Fibroblast of skin of scalp (primary cell): ENCODE measurements at places on chromosomes 12 and 14.
A peak's percentile ranks its signal among the peaks of the same experiment; 100 is the strongest.

DNA sequence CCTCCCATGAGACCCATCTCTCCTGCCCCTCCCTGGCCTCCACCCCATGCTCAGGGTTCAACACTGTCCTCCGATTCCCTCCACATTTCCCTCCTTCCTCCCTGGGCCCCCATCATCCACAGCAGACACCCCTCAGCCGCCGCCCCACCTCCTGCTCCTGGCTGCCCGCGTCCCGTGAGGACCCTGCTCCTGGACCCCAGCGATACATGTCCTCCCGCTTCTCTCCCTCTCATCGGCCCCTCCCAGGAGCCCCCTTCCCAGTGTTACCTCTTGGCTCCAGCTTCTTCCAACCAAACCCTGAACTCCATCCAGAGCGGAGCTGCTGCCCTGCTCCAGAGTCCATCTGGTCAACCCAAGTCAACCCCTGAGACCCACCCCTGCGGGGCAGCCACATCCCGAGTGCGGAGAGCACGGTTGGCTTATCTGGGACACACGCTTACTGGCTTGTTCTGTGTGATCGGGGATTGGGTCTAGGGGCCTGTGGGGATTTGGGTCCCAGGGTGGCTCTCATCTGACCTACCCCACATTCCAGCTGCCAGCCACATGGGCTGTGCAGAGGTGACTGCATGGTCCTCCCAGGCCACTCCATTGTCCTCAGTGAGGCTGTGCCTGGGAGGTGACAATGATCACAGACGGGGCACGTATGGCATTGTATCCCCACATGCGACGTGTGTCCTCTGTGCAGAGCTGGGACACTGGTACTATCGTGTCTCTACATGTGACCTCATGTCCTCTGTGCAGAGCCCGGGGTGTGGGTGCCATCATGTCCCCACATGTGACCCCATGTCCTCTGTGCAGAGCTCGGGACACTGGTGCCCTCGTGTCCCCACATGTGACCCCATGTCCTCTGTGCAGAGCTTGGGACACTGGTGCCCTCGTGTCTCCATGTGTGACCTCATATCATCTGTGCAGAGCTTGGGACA lies 333.6 kb downstream of the ADGRD1 start:
- DNase-seq, result no peak

DNA sequence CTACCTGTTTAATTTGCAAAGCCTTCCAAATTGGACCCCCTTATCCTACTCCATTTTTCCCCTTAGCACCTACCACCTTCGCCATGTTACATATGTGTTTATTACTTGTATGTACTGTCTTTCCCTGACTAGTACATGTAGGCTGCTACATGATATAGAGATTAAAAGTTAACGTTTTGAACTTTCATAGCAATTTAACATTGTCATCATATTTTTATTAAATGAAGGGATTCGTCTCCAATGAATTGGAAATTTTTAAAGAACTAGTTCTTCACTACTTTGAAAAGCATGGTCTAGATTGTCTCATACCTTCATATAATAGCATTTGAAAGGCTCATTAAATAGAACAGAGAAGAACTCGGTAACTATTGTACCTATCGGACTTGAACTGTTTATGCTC lies 64.9 kb upstream of the REP15 start:
- no peak for DNase-seq

GRCh38 chr14:100025111-100025510 lies 40.1 kb upstream of the EVL start:
- DNase-seq, result peak; percentile 19

GRCh38 chr12:15988983-15989755 lies 78.0 kb downstream of the DERA start:
- no peak for DNase-seq

DNA sequence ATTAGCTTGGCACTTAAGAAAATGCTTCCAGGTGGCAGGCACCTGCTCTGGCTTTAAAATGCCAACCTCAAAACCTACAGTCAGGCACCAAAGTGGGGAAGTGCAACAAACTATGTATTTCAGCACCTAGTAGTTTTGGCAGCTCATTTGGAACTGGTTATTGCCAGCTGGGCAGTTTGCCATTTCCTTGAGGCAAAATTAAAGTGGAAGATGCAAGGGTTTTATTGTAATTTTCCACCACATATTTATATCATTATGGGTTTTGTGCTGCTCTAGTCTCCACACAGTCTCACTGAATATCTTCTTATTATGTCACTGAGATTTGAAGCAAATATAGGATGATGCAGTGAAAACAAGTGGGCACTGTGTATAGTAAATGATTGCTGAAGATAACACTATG lies 117.0 kb downstream of the PRKD1 start:
- peak; percentile 9 for DNase-seq

- no peak for DNase-seq
Measured at GRCh38 chr14:45905672-45906071, 652.7 kb upstream of the MIS18BP1 start.

DNA sequence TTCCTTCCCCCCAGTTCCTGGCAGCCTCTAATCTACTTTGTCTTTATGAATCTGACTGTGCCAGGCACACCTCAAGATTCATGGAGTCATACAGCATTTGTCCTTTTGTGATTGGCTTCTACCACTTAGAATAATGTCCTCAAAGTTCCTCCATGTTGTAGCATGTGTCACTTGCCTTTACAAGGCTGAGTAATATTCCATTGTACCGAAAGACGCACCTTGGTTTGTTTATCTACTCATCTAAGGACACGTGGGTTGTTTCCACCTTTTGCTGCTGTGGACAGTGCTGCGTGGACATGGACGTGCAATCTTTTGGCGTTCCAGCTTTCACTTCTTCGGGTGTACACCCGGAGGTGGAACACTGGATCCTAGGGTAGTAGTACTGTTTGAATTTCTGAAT lies 33.5 kb downstream of the ANAPC7 start:
- DNase-seq, result no peak

GRCh38 chr12:50104417-50105366 lies 884 bp downstream of the GPD1 start:
- no peak for DNase-seq

DNA sequence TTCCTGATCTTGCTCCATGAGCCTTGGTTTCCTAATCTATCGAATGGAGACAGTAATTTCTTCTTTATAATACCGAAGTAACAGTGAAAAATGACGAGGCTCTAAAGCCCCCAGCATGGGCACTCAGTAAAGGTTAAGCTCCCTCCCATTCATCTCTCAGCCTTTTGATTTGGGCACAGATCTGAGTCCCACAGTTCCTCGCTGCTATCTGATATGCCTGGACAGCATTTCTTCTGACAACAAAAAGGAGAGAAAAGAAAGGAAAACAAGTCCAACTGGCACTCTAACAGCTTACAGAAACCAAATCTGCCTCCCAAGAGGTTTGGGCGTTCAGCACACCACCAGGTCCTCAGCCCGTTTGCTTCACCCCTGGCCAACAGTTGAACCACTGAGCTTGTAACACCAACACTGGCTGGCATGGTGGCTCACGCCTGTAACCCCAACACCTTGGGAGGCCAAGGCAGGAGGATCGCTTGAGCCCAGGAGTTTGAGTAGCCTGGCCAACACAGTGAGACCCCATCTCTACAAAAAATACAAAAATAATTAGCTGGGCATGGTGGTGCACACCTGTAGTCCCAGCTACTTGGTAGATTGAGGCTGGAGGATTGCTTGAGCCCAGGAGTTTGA lies 19.5 kb downstream of the CCDC88C start:
- DNase-seq, result no peak

DNA sequence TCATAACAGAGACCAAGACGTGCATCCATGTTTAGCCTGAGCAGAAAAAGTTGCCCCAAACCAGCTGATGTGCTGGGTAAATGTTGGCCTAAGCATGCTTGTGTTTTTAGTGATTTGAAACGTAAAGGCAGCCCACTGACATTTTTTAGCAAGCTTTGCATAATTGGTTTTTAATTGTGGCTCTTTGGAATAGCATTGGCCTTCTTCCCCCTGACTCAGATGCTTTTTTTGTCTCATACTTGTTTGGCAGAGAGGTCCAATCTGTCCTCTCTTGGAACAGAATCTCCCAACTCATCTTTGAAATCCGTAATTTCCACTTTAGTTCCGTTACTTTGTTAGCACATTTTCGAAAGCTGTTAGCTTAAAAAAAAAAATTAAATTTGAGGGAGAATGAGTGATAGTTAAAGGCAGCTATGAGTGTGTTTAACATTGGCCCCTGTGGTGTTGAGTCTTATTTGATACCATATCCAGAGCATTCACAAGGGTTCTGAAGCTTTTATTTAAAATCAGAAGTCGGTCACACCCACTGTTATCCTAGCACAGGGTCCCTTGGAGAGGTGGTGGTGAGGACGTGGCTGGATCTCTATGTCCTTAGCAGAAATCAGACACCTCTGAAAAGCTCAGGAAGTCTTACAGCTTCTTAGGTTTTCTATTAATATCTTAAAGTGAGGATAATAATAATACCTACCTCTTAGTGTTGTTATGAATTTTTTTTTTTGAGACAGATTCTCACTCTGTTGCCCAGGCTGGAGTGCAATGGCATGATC lies 15.6 kb downstream of the JDP2 start:
- DNase-seq, result no peak

GRCh38 chr14:83561261-83561660 lies 1968.7 kb upstream of the FLRT2 start:
- no peak for DNase-seq

DNA sequence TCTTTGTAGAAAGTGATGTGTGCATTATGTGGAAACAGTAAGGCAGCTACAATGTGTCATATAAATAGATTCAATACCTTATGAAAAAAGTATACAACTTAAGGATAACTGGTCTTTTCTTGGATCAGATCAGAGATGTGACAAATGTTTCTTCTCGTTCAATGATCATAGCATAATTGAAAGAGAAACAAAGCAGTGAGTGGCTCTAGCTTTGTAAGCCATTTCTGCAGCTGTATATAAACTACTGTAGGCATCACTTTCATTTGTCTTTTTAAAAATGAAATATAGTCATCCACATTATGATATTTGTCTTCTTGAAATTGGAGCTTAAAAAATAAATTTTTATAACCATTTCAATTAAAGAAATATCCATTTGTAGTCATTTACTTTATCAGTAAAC lies 63.8 kb upstream of the LMO3 start:
- no peak for DNase-seq

GRCh38 chr12:51009056-51009440 lies 17.1 kb downstream of the SLC11A2 start:
- no peak for DNase-seq

GRCh38 chr12:13175499-13175898 lies 21.0 kb upstream of the EMP1 start:
- DNase-seq, result peak; percentile 56
